Brain microvascular endothelial cell (primary cell): ENCODE measurements at places on chromosomes 12 and 14.

GRCh38 chr12:12976366-12976765, 23.7 kb downstream of the HEBP1 start:
- peak; percentile 97 for DNase-seq

DNA sequence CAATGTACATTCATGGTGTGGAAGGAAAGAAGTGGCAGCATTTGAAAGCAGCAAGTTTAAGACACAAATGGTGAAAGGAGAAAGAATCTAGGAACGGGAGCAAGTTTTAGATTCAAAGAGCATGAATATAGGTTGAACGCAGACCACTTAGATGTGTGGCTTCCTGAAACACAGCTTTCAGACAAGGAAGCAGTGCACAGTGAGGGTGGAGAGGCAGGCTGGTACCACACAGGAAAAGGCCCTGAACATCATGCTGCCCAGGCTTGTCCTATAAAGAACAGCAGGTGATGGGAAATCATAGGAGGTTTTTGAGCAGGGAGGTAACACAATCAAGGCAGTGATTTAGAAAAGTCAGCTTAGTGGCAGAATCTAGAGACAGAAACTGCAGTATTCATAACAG, 35.6 kb downstream of the GNS start:
- no peak for DNase-seq

GRCh38 chr14:104976198-104977007, 1.8 kb downstream of the AHNAK2 start:
- peak; percentile 65 for DNase-seq

GRCh38 chr12:66188584-66189485, at the start of gene IRAK3:
TSS of gene IRAK3 (plus strand) at chr12:66189214. CDS start at chr12:66189300, 86 bp downstream.
- no peak for DNase-seq

- DNase-seq, result no peak
Observed at GRCh38 chr12:64587447-64587846, 22.8 kb upstream of the RASSF3 start.

GRCh38 chr12:124441443-124442194, 125.8 kb downstream of the NCOR2 start:
- DNase-seq, result peak; percentile 91

DNA sequence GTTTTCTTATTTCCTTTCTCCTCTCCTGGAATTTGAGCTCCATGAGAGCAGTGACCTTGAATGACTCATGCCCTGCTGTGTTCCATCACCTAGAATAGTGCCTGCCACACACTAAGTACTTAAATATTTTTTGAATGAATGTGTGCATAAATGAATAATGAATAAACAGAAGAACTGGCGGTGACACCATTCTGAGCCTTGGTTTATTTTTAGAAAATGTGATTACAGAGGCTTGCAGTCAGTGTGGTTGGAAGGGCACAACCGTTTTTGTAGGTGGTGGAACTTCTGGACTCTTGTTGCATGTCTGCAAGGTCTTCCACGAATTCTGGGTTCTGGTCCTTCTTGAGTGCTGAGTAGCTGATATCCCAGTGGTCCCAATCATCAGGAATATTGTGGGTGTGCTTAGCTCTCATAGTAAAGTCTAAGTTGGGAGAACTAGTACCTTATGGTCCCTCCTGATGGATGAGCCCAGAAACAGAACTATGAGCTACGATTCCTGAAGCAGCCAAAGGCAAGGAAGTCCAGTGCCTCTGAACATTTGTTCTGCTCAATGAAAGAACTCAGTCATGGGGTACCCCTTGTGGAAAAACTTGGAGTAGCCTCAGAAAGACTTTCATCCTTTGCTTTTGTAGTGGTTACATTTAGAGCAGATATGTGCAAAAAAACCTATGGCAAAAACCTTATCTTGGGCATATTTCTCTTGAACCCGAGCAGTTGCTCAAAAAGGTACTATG, 28.8 kb upstream of the BHLHE41 start:
- DNase-seq, result peak; percentile 96

DNA sequence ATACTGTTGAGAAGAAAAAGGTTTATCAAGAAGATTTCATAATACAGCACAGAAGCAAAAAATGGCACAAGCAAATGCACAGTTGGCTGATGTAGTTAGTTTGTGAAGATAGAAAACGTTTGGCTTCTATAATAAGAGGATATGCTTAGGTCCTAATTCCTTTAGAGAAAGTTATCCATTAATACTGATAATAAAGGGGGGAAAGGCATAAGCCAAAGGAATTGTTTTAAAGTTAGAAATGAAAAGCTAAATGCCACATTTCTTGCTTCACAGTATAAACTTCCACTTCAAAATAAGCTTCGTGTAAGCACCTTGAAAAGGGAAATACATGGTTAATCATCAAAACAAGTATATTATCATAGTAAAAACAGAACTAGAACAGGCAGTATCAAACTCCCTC, 12.4 kb downstream of the LMO3 start:
- no peak for DNase-seq

GRCh38 chr14:101362529-101363260, 198.6 kb upstream of the DIO3 start:
- no peak for DNase-seq

- no peak for DNase-seq
Observed at GRCh38 chr12:38153737-38154061, 162.9 kb upstream of the ALG10B start.

DNA sequence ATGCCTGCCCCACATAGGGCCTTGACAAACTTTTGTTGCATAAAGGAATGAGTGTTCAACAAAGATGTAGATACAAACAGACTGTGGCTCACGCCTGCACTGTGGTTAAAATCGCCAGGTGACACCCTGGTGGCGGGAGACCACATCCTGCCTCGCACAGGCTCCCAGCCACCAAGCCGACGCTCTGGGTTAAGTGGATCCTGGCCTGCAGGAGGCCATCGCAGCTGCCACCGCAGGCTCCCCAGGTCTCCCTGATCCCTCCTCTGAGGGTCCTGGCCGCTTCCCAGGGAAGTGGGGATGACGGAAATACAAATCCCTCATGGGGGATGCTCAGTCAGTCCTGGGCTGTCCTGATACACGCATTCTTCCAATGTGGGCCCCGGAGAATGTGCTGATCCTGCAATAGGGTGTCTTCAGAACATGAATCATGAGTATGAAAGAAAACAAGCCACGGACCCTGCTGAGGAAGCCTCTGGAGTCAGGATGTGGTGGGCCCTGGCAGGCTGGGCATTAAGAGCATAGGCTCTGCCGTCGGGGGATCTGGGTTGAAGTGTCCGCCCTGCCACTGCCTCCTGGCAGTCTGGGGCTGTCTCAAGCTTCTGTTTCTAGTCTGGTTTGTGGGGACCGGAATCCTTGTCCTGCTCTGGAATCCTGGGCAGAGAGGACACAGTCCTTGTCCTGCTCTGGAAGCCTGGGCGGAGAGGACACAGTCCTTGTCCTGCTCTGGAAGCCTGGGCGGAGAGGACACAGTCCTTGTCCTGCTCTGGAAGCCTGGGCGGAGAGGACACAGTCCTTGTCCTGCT, 53.5 kb upstream of the BEGAIN start:
- DNase-seq, result peak; percentile 78

DNA sequence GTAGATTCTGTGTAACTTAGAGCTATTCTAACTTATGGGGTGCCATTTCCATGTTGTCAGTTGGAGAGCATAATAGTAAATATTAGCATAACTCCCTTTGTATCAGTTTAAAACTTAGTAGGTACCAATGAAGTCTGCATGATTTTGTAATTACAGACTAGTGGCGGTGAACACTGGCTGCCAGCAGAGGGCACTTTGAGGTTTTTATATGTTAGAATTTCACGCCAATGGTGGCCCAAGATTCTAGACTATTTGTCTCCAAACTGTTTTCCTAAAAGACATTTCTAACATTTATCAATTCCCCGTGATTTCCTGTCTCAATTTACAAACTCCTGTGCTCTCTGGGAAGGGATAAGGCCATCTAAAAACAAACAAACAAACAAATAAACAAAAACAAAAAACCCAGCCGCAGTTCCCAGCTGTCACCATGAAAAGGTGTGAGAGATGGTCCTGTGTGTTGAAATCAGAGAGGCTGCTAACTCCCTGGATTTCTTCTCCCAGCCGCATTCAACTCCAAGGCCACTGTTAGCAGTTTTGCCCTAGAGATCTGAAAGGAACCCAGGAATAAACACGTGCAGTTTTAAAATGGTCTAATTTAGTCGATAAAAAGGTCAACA, 57.6 kb downstream of the BRMS1L start:
- DNase-seq, result peak; percentile 18

DNA sequence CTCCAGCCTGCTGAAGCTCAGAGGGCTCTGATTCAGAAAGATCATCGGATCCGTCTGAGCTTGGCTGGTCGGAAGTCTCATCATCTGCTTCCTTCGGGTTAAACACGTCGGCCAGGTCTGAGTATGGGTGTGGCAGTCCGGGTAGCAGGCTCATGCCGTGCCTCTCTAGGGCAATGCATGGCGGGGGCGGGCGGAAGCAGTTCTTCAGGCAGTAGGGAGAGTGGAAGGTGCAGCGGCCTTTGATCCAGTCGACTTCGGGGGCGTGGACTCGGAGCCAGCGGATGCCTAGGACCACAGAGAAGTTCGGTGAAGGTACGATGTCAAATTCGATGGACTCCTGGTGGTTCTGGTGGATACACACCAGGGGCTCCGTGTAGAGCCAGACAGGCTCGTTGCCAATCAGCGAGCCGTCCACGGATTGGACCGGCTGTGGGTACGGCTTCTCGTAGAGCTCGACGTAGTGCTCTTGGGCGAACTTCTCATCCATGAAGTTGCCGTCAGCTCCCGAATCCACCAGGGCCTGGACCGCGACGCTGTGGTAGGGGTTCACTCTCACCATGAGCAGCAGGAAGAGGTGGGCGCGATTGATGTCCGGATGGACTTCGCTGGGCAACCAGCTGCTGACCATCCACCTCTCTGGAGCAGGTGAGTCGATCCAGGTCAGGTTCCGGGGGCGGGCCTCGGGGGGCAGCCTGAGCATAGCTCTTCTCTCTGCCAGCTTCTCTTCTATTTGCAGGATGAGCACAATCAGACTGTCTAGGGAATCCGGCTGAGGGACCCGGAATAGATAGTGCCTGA, 20.3 kb downstream of the RTL1 start:
- DNase-seq, result no peak

- DNase-seq, result no peak
Observed at GRCh38 chr12:72189266-72189665, 82.9 kb upstream of the TRHDE start.

GRCh38 chr14:53536446-53536845, 383.3 kb upstream of the DDHD1 start:
- DNase-seq, result no peak

DNA sequence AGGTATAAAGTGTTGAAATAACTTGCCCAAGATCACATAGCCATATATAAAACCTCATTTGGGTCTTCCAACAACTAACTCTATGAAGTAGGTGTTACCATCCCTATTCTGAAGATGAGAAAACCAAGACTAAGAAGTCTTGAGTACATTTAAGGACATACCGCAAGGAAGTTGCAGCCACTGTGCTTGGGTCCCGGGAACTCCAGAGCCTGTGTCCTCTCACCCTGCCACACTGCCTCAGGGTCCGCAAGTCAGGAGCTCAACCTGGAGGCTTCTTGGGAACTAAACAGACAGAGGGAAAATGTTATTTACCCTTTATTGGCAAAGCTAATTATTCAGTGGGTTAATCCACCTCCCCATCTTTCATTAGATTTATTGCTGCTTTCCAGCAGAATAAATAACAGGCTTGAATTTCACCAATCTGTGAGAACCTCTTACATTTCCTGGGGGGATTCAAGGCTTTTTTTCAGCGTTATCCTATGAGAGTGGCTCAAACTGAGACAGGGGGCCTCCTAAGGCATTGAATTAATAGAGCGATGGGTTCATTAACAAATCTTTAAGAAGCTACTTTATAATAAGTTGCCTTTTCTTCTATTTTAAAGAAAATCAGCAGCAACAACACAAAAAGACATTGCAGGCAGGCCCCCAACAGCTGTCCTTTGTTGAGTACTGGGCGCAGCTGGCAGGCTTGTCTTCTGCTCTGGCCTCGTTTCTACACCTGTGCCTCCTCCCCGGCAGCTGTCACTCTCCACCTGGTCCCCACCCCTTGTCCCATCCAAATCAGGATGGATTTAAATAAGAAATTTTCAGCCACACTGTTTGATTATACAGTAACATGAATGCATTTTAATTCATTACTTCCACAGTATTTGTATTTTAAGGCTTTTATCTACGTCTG, 25.3 kb downstream of the PHLDA1 start:
- no peak for DNase-seq

GRCh38 chr12:79317179-79317847, 373.5 kb downstream of the PAWR start:
- DNase-seq, result no peak

- DNase-seq, result no peak
Observed at GRCh38 chr14:37147310-37147880, 25.0 kb downstream of the SLC25A21 start.

DNA sequence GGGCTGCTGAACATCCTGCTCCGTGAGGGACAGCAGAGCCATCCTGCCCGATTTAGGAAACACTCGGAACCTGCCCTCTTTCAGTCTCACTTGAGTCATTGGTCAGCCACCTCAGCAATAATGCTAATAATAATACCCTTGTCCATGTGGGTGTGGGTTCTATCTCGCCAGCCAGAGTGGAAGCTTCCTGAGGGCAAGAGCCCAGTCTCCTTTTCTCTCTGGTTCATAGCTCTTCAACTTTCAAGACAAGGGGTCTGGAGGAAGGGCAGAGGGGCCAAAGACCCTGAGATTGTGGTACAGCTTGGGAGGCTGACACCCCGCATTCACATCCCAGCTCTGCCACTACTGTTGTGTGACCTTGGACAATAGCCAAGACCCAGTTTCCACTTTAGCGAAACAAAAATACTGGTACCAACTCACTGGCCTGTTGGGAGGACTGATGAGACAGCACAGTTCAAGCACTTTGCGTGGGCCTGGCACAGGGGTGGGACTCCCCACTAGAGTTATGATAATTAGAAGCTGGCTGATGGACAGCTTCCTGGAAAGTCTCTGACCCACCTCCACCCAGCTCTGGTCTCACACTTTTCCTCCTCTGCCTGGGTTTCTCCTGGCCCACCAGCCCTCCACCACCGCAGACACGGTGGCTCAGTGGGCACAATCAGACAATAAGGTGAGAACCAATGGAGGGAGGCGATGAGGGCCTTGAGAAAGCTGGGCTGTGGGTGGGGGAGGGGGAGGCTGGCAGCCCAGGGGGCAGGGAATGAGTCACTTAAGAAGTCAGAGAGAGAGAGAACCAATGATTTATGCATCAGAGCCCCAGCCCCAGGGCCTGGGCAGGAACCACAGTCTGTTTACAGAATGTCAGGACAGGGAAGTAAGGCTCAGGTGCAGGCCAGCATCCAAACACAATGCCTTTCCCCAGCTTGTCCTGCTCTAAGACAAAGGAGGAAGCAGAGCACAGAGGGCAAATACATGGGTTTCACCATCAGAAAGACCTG, 9.6 kb downstream of the FAIM2 start:
- DNase-seq, result no peak

DNA sequence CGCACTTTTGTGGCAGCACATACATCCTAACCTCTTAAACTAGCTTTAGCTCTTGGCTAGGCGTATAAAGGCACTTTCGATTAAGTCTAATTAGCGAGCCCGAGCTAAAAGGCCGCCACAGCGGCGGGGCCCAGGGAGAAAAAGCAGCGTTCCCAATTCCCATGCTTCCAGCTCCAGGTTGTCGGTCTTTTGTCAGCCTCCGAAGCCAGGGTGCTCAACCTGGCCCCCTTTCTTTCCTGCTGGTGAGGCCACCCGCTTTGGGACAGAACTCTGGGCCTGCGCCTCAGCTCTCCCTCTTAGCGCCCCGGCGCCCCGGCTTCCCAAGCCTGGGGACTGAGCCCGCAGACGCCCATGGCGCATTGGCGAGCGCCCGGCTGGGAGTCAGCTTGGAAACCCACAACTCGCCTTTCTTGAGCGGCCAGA, 33.3 kb upstream of the TBX5 start:
- no peak for DNase-seq

- peak; percentile 89 for DNase-seq
Observed at GRCh38 chr12:30138483-30138882, 354.7 kb upstream of the TMTC1 start.
